ENCODE measurements at places on chromosomes 2 and 18. TPM values are rescaled to one million over a fixed set of nuclear protein-coding genes. Genes with fewer than 3 reads are reported as not detected.

REEP1 gene
- not detected for total RNA-seq

BMP10 gene
- total RNA-seq = not detected

LONRF2 gene
- total RNA-seq = not detected

SP5 gene
- total RNA-seq = not detected

GPR55 gene
- total RNA-seq = 5.5 TPM

PIAS2 gene
- total RNA-seq = 36.5 TPM

TXNDC2 gene
- total RNA-seq = not detected

Measured in natural killer cell treated with Interleukin-12 subunit alpha and Interleukin-12 subunit beta and Interleukin-15 and Interleukin-18, amount 100 ng/mL, for 72 hours (primary cell).